ENCODE measurements at places on chromosomes 16 and 17.

DNA sequence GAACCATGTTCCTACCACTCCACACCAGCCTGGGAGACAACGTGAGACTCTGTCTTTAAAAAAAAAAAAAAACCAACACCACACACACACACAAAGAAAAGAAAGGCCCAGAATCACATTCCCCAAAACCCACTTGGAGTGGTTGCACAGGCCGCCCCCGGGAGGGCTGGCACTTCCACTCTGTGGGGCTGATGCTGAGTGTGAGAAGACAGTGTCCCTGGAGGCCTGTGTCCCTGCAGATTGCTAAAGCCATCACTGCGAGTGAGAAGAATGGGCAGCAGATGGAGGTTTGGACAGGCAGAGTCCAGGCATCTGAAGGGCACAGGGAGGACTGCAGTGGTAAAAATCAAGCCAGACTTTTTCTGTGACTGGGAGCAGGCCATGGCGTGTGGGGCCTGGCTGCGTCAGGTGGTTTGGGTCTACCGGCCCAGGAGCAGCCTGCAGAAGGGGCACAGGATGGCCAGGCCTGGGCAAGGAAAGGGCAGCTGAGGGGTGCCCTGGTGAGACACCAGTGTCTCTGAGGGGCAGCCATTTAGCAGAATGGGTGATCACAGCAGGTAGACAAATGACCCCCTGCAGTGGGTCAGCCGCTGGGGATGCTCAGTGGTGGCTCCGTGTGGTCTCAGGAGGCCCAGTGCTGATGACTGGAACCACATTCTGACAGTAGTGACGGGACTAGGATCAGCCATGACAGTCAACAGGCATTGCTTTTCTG, 13.1 kb downstream of the CTRB2 start:
- no peak for DNase-seq

DNA sequence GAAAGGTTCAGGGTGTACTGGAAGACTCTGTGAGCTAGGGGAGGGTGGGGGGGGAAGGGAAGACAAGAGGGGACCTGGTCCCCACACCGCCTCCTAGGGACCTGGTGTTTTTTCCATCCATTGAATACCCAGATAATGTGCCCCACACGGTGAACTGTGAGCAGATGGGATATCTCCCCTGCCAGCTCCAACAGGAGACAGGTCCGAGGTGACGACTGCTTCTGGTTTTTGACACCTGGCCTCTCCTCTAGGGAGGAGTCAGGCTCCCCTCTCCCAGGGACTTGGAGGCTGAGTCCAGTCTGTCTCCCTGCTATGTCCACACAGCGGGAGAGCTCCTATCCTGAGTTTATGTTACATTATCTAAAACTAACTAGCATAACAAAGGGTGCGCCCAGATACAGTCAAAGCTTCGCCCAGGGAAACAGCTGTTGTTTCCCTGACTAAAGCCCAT, 1.8 kb downstream of the MARVELD3 start:
- no peak for DNase-seq

DNA sequence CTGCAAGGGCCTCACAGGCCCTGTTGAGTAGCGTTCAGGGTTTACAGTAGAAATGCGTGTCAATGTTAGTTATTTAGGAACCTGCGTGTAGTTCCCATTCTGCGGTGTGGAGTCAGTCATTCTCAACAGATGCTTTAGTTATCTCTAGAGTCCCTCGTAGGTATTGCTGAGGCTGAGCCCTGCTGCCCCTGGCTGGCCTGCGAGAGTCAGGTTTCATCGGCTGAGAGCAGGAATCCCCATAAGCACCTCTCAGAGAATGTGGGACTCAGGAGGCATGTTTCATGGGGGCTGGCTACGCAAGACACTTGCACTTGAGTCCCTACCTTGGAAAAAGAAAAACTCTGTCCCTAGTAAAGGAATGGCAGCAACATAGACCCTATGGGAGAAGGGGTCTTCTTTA, 347.5 kb upstream of the ASIC2 start:
- no peak for DNase-seq

DNA sequence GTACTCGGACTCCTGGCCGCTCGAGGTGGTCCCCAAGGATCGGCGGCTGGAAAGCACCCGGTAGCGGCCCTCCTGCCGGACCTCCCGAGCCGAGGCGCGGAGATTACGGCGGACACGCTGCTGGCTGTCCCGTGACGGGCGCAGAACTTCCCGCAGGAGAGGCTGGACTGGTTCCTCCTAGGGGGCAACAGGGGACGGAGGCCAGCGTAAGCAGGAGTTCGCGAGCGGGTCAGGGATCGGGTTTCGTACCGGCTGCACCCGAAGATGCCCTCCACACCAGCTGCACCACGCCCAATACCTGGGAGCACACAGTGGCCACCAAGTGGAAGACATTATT, 341 bp downstream of the SLC7A6OS start:
- DNase-seq: no peak

- DNase-seq: no peak
Measured at GRCh38 chr17:39138431-39139160, 12.8 kb downstream of the PLXDC1 start.

GRCh38 chr16:81770008-81770407, 9.1 kb upstream of the PLCG2 start:
- no peak for DNase-seq

DNA sequence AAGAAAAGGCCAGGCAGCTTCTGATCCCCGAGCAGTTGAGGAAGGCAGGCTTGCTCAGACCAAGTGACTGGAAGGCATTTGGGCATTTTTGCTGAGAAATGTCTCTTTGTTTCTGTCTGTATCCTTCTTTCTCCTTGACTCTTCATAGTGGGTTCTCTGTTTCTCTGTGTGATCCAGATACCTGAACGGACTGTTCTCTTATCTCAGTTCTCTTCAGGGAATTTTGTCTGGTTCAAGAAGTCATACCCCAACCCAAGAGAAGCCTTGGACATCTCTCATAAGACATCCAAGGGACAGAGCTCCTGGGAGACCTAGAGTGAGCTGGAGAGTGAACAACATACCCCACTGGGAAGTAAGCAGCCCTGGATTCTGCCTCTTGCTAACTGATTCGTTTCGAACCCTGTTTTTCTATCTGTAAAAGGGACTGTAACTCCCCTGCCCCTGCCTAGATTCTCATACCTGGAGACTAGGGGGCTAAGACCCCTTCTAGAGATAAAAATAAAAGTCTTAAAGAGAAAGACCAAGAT, 541 bp downstream of the CCL3 start:
- no peak for DNase-seq

GRCh38 chr17:29587591-29587990, 1.9 kb downstream of the GIT1 start:
- DNase-seq: no peak

- no peak for DNase-seq
Measured at GRCh38 chr17:77613627-77614026, 344.9 kb upstream of the TNRC6C start.

DNA sequence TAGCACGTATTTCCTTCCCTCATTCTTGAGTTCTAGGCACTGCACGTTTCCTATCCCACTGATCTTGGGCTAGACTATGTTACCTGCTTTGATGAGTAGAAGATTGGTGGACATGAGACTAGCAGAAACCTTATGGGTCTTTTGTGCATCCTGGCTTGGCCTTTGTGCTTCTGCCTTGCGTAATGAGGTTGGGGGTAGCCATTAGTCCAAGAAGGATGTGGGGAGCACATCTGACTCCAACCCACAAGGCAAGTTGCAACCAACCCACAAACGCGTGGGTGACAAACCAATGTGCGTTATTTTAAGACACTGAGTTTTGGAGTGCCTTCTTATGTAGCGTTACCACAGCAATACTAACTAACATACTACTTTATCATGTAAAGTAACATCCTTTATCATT, 180.4 kb upstream of the IRX5 start:
- DNase-seq: no peak

DNA sequence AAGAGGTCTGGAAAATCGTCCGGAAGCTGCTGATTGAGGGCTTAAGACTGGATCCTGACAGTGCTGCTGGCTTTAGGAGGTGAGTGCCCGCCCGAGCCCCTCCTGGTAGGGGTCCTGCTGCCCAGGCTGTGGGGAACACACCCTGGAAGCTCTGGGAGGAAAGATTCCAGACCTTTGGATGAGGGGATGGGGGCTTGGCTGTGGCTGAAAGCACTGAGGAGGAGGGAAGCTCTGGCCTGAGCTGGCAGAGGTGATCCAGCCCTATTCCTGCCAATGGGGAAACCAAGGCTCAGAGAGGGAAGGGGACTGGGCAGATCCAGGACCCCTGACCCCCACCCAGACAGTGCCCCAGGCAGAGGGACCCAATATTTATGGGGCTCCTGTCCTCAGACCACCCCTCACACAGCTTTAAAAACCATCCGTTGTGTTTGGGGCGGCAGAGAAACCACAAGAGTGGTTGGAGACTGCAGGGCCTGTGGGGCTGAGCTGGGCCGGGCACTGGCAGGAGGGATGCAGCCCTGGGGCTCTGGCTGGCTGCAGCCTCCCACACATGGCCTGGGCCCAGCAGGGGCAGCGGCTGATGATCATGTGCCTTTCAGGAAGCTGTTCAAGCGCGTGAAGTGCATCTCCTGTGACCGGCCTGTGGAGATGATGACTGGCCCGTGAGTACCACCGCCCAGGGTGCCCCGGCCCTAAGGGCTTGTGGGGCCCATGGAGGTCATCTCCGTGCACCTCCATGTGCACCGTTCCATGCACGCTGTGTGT, 22.8 kb downstream of the UBALD1 start:
- DNase-seq: no peak

- no peak for DNase-seq
Measured at GRCh38 chr17:69468207-69468606, 53.7 kb downstream of the MAP2K6 start.

GRCh38 chr16:65463652-65464260, 341.9 kb upstream of the CDH11 start:
- DNase-seq: no peak

Data from left renal cortex interstitium (tissue), 4 donors.